ENCODE measurements at places on chromosomes 5 and 9.

- DNase-seq = no peak
These were observed 300.0 kb downstream of the KIF4B start for GRCh38 chr5:155313518-155313917.

GRCh38 chr5:94240596-94240992 lies 377.8 kb downstream of the KIAA0825 start:
- DNase-seq = no peak

- DNase-seq = no peak
These were observed 13.2 kb upstream of the PPP1R2B start for GRCh38 chr5:156836846-156837245.

- DNase-seq = peak; percentile 88
These were observed 44.4 kb upstream of the ANKDD1B start for GRCh38 chr5:75566710-75567309.

GRCh38 chr5:61623401-61624069 lies 291.5 kb downstream of the ZSWIM6 start:
- DNase-seq = peak; percentile 6

- DNase-seq = no peak
These were observed 30.0 kb downstream of the POLR1E start for GRCh38 chr9:37515620-37516258.

DNA sequence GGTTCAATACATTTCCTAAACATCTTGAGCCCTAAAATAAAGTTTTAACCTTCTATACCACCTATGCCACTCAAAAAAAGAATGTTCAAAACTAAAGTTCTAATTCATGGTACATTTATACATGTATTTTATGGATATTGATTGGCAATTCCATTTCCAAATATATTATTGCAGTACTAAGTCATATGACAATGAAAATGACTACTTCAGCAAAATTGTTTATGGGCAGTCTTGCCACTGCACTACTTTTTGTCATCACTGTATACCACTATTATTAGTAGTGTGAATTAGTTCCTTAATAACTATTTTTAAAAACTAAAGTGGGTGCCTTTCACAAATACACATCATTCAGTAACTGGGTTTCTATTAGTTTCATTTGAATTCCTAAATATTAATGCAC lies 199.6 kb upstream of the CYLC2 start:
- DNase-seq = no peak

DNA sequence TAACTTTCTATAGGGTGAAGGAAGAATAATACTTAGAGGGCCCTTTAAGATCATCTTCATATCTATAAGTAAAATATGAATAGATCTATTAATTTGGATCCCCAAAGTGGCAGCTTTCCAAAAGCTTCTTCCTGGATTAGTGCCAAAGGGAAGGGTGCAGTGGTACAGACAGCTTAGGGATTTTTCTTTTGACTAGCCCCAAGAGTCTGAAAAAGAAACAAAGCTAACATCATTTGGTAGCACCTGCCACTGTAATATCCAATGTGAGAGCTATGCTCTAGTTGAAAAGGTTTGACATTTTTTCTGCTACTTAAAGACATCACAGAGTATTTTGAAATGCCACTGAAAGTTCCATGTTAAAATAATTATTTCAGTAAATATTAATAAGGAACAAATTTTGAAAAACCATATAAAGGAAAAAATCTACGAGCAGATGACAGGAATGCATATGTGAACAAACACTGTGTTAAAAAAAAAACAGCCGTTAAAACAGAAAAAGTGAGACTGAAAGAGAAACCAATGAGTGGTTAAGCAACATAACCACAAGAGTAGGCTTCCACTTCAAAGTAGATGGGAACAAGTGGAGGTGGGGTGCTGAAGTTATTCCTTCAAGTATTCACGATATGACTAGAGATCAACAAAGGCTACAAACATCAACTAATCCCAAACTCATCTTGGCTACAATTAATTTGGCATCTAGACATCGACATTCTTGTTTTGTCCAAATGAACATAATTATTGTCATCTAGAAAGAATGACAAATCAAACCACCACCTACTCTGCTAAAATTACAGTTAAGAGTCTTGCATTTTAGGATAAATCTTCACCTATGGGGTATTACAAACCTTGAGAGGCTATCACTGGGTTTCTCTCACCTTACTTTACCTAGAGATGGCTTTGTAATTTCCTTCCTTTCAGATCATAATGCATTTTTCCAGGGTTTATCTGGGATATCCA lies 137.5 kb downstream of the CPLANE1 start:
- peak; percentile 80 for DNase-seq

- DNase-seq = no peak
These were observed 454.0 kb upstream of the DAP start for GRCh38 chr5:11214864-11215644.

- no peak for DNase-seq
These were observed 10.1 kb downstream of the ARL14EPL start for GRCh38 chr5:116042375-116042774.

- DNase-seq = no peak
These were observed 18.8 kb upstream of the RPL26L1 start for GRCh38 chr5:172940268-172941066.

- DNase-seq = no peak
These were observed 53.7 kb downstream of the MTMR12 start for GRCh38 chr5:32259033-32259432.

GRCh38 chr9:137161558-137162486 lies 8.0 kb downstream of the LRRC26 start:
- DNase-seq = no peak

DNA sequence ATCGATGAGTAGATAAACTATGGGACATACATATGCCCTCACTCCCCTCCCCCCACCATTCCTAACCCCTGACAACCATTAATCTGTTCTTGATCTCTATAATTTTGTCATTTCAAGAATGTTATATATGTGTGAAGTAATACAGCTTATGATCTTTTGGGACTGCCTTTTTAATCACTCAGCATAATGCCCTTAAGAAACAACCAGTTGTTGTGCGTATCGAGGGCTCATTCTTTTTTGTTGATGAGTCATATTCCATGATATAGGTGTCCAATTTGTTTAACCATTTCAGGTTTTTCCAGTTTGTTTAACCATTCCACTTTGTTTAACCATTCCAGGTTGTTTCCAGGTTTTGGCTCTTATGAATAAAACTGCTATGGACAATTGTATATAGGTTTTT lies 75.6 kb downstream of the ARHGEF28 start:
- no peak for DNase-seq

GRCh38 chr5:111518777-111519176 lies 6.4 kb upstream of the STARD4 start:
- DNase-seq = no peak

GRCh38 chr5:3615217-3615616 lies 19.6 kb downstream of the IRX1 start:
- no peak for DNase-seq

DNA sequence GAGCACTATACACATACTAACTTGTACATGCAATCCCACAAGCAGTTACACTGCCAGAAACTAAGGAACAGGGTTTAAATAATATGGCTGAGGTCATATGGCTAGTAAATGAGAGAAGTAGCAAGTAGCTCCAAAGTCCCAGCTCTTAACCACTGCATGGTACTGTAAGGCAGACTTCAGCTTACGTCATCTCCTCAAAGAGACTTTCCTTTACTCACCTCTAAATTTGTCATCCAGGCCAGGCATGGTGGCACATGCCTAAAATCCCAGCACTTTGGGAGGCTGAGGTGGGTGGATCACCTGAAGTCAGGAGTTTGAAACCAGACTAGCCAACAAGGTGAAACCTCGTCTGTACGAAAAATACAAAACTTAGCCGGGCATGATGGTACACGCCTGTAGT lies 20.4 kb upstream of the SELENOP start:
- no peak for DNase-seq

GRCh38 chr5:112614986-112615385 lies 122.7 kb upstream of the APC start:
- DNase-seq = no peak

GRCh38 chr9:133278161-133279114 lies 3.4 kb upstream of the ABO start:
- DNase-seq = no peak

DNA sequence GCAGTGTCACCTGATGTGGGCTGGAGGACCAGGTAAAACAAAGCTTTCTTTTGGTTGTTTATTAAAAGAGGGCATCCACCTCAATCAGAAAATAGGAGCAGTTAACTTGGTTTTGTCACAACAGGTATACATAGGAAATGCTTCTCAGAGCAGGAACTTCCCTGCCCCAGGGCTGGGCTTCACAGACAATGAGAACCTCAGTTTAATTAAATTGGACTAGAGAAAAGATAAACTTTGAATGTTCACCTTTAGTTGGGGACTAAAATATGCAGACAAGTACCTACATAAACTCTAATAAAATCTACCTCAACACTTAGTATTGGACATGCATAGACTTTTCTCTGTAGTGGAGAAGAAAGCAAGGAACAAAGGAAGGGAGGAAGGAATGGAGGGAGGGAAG lies 392.0 kb downstream of the ENC1 start:
- no peak for DNase-seq

- no peak for DNase-seq
These were observed 163.5 kb upstream of the ANKRD55 start for GRCh38 chr5:56396634-56397033.

- DNase-seq = no peak
These were observed 223.2 kb downstream of the MSX2 start for GRCh38 chr5:174947548-174947947.

DNA sequence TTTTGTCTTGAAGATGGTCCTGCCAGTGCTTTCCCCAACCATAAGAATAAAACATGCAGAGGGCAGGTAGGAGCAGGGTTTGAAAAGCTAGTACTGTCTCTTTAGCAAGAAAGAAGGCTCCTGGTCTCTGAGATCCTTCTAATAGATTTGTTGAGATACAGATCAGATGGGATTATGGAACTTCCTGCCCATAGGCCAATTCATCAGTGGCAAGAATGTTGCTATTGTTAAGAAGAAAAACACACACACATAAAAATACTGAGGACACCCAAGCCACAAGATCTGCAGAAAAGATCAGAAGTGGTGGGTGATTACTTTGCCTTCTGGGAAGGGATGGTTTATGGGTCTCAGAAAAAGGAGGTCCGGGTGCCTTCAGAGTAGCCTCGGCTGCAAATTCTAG lies 59.8 kb downstream of the TNC start:
- no peak for DNase-seq
